ENCODE measurements at places on chromosomes 5 and 9. TPM values are rescaled to one million over a fixed set of nuclear protein-coding genes. Genes with fewer than 3 reads are reported as not detected.

DNA sequence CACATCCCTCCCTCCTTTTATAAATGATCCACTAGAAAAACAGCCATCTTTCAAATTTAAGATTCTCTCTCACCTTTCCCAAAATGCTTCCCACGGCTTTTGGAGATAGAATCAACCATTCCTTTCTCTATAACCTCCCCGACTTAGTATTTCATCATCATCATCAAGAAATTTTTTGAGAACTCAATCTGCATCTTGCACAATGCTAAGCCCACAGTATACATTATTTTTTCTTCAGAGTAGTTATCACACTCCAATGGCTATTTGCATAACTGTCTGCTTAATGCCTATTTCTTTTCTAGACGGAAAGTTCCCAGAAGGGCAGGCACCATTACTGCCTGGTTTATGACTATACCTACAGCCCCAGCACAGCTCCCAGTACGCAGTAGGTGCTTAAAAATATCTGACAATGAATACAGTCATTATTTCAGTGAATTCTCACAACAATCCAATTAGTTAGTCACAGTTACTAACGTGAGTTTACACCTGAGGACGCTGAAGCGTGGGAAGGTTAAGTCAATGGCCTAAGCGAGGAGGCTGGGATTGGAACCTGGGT, 212.7 kb downstream of the TTLL11 start:
- DNase-seq, result no peak

- no peak for DNase-seq
Observed at GRCh38 chr9:21964925-21965385, 29.2 kb downstream of the CDKN2A start.

The PCDHA11 gene
- 0.32 TPM for polyA plus RNA-seq

GRCh38 chr5:115418788-115419187, 122.3 kb upstream of the CCDC112 start:
- DNase-seq, result no peak

DNA sequence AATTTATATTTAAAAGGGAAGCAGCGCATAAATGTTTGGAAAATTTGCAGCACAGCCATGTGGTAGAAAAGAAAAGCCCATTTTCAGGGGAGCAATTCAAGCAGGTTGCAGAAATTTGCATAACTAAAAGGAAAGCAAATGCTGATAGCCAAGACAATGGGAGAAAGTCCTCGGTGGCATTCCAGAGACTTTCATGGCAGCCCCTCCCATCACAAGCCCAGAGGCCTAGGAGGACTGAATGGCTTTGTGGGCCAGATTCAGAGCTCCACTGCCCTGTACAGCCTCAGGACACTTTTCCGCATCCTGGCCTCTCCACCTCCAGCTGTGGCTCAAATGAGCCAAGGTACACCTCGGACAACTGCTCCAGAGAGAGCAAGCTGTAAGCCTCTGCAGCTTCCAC, 462.9 kb downstream of the CDK5RAP2 start:
- no peak for DNase-seq

DNA sequence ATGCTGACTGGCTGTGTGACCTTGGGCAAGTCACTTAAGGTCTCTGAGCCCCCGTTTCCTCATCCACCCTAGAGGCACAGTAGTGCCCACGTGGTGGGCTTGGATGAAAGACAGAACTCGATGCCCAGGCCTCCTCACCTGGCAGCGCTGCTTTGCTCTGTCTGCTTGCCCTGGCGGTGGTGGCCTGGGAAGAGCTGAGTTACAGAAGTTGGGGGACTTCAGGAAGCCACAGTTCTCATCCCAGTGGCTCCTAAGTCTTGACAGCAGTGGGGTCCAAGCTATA, 171.5 kb upstream of the IER5L start:
- no peak for DNase-seq

- DNase-seq, result no peak
Observed at GRCh38 chr5:74250304-74251102, 390.0 kb downstream of the ENC1 start.

DNA sequence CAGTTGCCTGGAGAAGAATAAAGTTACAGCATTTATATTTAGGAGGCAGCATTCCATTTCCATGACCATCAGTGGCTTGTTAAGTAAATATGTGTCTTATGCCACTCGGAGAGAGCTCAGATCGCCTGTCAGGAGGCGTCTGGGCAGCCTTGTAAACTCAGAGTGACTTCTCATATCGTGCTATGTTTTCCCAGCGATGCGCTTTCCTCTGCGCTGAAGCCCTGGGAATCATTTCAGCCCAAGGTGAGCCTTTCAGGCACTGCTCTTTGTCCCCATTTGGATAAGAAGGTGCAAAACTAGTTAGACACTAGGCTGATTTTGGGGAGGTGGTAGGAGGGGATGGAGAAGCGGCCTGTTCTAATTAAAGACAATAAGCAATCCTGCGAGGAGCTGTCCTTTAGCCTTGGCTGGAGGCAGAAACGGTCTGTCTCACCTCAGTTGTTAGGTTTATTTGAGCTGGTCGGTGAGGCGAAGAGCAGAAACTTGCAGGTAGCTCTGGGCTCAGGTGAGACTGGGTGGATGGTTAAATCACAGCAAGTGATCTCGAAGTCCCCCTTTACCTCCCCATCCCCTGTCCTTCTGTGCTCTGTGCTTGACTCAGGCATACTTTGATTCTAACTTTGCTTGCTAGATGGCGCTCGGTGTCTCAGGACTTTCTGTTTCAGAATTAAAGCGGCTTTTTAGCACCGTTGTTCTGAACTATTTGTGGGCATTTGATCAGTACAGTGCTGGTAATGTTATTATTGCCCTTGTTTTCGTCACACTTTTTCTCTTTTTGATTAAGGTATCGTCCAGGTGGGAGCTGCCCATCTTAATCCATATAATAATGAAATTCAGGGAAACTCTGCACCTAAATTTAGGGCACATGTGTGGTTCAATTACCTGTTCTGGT, 24.6 kb downstream of the NR2F1 start:
- no peak for DNase-seq

The C8G gene
- polyA plus RNA-seq, result 1.0 TPM

GRCh38 chr9:96719921-96720320, 58.0 kb downstream of the ZNF510 start:
- DNase-seq, result no peak

GRCh38 chr5:143698574-143698973, 113.4 kb upstream of the HMHB1 start:
- no peak for DNase-seq

- DNase-seq, result no peak
Observed at GRCh38 chr5:98941131-98941883, 12.5 kb upstream of the CHD1 start.

DNA sequence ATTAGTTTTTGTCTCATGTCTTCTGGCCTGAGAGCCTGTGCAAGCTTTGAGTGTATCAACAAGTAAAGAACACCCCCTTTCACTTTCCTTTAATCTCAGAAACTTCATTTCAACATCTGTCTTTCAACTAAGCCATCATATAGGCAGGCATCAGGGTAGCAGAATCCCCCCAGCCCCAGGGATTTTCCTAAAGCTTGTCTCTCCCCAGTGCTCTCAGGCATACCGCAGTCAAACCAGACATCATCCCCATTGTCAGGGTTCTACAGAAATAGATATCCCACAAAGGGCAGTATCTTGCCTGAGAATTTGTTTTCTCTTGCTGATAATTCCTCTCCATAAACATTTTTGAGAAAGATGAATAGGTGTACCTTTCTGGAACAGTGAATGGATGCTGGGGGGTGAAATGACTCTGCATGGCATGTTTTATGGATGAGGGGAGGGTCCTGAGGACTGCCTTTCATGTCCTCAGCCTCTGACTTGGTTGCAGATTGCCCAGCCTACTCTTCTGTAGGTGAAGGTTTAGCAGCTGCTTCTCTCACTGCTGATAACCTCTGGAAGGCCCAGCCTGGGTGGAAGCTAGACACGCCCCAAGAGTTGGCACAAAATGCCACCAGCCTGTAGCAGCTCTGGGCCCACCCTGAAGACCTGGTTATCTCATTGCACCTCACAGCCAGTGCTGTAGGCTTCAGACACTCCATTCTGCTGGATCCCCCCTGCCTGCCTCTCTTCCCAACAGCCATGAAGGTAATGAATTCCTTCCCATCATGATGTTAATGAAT, 20.5 kb upstream of the SHB start:
- DNase-seq, result no peak

GRCh38 chr5:176891331-176891958, 7.7 kb downstream of the HK3 start:
- no peak for DNase-seq

DNA sequence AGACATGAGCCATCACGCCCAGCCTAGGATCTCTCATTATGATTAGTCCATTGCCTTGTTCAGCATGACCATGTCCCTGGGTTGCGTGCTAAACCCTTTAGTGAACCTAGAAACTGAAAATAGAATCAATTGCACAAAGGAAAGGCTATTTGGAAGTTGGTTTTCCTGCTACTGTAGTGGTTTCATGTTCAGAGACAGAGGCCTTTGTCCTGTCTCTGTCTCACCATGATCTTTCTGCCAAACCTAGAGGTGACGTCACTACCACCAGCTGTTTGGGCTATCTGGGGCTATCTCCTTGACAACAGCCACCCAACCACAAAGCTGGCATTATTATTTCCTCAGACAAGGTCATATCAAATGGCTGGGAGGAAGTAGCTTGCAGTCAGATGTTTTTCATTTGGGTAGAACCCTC, 4.0 kb upstream of the CDK5RAP2 start:
- DNase-seq, result peak; percentile 6

DNA sequence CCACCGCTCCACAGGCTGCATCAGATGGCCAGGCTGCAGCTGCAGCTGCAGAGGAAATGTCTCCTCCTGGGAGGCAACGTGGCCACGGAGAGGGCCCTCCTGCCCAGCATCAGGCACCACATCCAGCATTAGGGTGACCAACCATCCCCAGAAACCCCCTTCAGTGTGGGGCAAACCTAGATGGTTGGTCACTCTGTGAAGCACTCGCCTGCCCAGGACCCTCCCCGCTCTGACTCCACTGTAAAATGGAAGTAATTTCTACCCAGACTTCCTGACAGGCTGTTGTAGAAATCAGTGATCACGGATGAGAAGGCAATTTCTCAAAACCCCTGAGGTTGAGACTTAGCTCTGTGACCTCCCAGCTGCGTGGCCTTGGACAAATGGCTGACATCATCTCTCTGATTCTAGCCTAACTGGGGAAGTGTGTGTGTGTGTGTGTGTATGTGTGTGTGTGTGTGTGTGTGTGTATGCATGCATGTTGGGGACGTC, 31.6 kb downstream of the B4GALT1 start:
- DNase-seq, result no peak

DNA sequence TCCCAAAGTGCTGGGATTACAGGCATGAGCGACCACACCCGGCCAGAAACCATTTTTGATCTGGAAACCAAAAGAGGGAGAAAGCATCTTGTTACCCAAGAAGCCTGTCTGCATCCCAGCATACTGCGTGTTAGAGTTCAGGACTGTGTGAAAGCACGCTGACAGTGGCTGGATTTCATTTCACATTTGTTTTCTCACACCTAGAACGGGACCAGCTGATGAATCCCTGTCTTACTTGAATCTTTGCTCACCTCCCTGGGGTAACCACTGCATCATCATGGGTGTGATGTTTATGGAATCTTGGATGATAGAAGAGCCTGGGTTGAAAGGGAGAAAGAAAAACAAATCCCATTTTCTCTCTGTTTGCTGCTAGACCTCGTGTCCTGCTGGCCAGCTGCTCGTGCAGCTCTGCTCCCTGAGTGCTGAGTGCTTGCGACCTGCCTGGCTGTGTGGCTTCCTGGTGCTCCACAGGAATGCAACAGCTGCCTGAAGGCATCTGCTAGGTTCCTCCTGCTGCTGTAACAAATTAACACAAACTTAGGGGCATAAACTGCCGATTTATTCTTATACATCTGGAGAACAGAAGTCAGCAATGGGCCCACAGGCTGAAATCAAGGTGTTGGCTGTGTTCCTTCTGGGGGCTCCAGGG, 378.3 kb upstream of the DAP start:
- no peak for DNase-seq

- no peak for DNase-seq
Observed at GRCh38 chr5:112742424-112742823, 4.7 kb downstream of the APC start.

DNA sequence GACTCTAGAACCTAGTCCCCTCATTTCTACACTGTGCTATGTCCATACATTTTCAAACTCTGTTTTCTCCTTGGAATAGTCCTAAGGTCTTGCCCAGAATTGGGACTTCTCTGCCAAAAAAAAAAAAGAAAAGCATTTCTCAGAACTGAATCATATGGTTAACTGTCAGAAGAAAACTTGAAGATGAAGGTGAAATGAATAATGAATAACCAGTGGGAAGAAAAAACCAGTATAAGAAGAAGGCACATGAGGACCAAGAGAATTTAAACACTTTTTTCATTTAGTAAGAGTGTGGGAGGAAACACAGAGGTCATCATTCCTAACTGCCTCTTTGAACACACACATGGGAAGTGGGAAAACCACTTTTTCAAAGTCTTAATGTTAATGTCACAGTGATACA, 197.7 kb downstream of the PRELID2 start:
- DNase-seq, result no peak

The LMX1B gene
- polyA plus RNA-seq, result 20.5 TPM

DNA sequence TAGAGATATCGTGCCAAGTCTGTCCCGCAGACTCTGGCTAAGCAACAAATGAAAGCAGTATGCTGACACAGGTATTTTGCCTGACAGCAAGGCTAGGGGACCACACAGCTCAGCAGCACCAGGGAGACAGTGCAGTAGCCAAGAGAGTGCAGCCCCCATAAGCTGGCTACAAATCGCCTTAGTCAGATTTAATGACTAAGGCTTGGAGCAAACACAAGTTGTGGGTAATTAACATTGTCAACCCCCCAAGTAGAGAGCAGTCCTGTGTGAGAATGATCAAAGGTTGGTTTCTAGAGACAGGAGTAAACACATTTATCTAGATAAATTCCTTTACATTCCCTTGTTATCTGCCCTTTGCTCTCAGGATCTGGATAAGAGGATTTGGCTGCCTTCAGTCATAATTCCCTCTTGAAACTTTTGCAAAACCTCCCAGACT, 1434.5 kb upstream of the CDH6 start:
- DNase-seq, result no peak

DNA sequence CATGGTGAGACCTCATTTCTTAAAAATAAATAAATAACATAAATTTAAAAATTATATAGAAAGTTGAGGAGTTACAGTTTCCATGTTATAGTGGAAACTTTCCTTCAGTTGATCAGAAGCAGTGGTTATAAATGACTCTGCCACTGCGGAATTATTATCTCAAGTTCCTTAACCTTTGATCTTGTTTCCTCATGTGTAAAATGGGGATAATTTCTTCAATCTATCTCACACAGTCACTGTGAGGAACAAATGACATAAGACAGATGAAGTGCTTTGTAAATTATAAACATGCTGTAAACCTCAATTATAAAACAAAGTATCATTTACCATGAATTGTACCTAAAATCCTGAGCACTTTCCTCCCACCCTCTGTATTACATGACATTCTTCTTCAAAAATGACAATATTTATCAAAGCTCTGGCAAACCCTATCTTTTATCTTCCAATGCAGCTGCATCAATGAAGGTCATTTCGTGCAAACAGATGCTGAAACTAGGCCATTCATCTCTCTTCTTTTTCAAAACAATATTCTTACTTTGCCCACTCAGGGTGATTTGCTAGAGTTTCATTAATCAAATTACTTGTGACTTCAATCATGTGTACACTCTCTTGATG, 46.8 kb downstream of the TMEM245 start:
- no peak for DNase-seq

DNA sequence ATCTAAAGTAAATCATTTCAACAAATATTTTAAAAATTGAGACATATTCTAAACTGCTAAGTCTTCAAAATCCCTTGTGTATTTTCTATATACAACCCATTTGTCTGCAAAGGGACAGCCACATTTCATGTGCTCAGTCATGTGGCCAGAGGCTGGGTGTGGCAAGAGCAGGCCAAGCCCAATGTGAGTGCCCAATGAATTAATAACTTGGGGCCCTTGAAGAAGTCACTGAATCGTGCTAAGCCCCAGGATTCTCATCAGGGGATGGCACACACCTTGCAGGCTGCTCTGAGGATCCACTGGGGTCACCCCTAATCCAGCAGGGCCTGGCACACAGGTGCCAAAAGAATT, 78.2 kb upstream of the SMIM23 start:
- no peak for DNase-seq

Measured in left renal cortex interstitium (tissue), 4 donors.